GM23248 (cell line): ENCODE measurements at places on chromosomes 13 and 19. TPM values are rescaled to one million over a fixed set of nuclear protein-coding genes. Genes with fewer than 3 reads are reported as not detected.
A peak's percentile ranks its signal among the peaks of the same experiment; 100 is the strongest.

DNA sequence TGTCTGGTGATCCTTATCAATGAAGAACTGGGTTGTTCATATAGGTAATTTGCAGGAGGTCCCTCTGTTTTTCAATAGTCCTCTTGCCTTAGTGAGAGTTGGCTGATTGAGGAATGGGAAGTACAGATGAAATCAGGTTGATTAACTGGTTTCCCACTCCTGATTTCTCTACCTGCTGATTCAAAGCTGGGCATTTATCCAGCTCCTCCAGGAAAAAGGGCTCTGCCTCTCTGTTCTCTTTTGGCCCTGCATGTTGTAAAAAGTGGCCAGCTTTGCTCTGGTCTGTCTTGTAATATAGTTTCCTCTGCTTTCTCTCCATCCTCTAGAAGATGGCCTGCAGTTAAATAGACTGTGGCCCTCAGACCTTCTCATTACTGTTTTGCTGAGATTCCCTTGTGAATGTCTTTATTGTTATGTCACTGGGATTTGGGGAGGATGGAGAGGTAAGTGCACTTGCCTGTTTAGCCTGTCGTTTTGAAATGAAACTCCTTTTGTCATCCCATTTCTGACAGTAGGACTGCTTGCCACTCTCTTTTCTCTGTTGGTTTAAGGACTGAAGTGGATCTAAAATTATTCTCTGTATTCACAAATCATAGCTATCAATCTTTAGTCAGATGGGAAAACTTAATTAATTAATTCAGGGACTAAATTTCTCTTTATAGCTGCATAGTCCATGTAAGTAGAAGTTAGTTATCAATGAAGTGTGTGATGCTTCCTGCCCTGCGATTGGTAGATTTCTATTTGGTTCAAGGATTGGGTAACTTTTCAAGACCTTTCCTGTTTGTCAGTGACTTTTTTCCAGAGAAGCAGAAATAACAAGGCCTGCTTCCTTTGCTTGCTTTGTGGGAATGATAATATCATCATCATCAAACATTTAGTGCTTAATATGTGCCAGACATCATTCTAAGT, 28.5 kb downstream of the GARRE1 start:
- H3K27me3 ChIP-seq: no peaks in the 10 kb centered on the region
- no peak for DNase-seq
- H3K36me3 ChIP-seq: peaks cover 9% of the 10 kb centered on the region; the same call in 1 of the 2 replicates
- H3K27ac ChIP-seq: no peak overlapping the region
- no peaks in the 10 kb centered on the region for H3K4me1 ChIP-seq

AMH gene
- total RNA-seq: not detected in 2 replicates

NBEA gene
- total RNA-seq: 3.7 and 5.7 TPM in 2 replicates

GRCh38 chr13:37889102-37889501, 19.5 kb upstream of the TRPC4 start:
- H3K4me3 ChIP-seq: peak overlapping the region; percentile 45; the same call in 1 of the 2 replicates
- no peaks in the 10 kb centered on the region for H3K36me3 ChIP-seq
- H3K4me1 ChIP-seq: no peaks in the 10 kb centered on the region

DNA sequence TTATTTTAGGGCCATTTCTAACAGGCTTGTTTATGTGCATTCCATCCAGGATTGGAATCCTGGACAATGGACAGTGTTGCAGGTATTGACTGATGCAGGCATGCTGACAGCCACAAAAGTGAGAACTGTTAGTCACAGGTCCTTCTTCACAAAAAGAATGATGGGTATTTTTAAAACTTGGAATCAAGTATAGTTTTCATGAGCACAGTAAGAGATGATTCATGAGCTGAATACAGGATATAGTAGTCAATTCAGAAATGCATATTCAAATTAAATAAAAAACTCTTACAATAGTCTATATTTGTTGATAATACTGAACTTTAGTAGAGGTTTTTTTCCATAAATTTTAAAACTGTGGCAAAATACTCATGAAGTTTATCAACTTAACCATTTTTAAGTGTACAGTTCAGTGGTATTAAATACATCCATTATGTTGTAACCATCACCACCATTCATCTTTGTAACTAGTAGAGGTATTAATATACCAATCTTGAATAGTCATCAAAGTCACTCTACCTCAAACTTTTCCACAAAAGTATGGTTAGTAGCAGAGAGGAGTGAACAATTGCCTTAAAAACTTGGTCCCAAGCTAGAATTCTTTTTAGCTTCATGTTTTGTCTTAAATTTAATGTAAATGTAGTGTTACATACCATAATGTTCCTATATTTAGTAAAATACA, 79.5 kb downstream of the KCNRG start:
- 0 out of 2 replicates have a peak, but pooled peaks cover 7% of the 10 kb centered on the region for H3K4me1 ChIP-seq
- H3K27me3 ChIP-seq: no peaks in the 10 kb centered on the region
- peaks cover 5% of the 10 kb centered on the region for H3K36me3 ChIP-seq
- DNase-seq: peak; percentile 42
- no peak overlapping the region for H3K4me3 ChIP-seq

DNA sequence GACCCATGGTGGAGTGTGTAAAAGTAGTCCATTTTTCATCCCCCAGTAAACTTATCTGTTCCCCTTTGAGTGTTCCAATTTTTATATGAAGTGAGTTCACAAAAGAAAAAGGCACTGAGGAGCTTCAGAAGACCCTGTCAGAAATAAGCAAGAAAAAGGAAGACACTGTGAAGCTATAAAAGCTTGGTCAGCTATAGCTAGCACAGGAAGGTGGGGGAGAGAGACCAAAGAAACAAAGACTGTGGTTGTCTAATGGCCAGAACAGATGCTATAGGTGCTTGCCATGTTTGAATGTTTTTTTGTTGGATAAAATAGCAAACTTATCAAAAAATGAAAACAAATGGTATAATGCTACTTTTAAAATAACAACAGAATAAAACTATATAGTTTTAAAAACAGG, 46.5 kb downstream of the RCBTB2 start:
- no peak overlapping the region for H3K27ac ChIP-seq
- no peak for DNase-seq
- no peak overlapping the region for H3K4me3 ChIP-seq
- no peaks in the 10 kb centered on the region for H3K27me3 ChIP-seq
- H3K4me1 ChIP-seq: peaks cover 4% of the 10 kb centered on the region; the same call in 1 of the 2 replicates
- H3K36me3 ChIP-seq: peaks cover 4% of the 10 kb centered on the region; the same call in 1 of the 2 replicates

DNA sequence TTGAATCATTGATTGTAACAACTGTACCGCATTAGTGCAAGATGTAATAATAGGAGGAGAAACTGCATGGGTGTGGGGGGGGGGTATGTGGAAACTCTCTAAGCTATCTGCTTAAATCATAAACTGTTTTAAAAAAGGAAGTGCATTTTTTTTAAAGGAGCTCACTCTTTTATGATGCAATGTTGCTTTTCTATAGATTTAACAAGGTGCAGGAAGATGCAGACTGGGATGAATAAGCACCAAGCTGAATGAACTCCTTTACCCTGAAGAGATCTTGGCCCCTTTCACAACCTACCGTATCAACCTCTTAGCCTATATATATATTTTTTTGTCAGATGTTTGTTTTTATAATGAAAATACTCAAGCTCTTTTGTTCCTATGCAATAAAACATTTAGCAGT, 95.9 kb downstream of the AKAP11 start:
- no peaks in the 10 kb centered on the region for H3K27me3 ChIP-seq
- no peak for DNase-seq
- no peaks in the 10 kb centered on the region for H3K4me1 ChIP-seq
- H3K27ac ChIP-seq: no peak overlapping the region

GRCh38 chr19:1511318-1512317, 1.2 kb downstream of the ADAMTSL5 start:
- DNase-seq: no peak
- H3K4me1 ChIP-seq: no peaks in the 10 kb centered on the region
- no peaks in the 10 kb centered on the region for H3K27me3 ChIP-seq
- no peak overlapping the region for H3K27ac ChIP-seq
- peak overlapping the region; percentile 95 for H3K4me3 ChIP-seq

PLPPR3 gene
- total RNA-seq: 0.32 TPM in 1 of 2 replicates, not detected in the other

TNNI3 gene
- not detected in 2 replicates for total RNA-seq

LHB gene
- total RNA-seq: not detected in 2 replicates

- DNase-seq: peak; percentile 49
- no peaks in the 10 kb centered on the region for H3K36me3 ChIP-seq
- H3K27me3 ChIP-seq: no peaks in the 10 kb centered on the region
- H3K4me3 ChIP-seq: no peak overlapping the region
- no peak overlapping the region for H3K27ac ChIP-seq
Observed at GRCh38 chr19:11286312-11286974, 9.5 kb upstream of the TSPAN16 start.

- no peaks in the 10 kb centered on the region for H3K36me3 ChIP-seq
- no peak overlapping the region for H3K4me3 ChIP-seq
- H3K4me1 ChIP-seq: no peaks in the 10 kb centered on the region
- peak; percentile 69 for DNase-seq
Observed at GRCh38 chr19:1474011-1474764, 4.8 kb downstream of the C19orf25 start.

SELENOW gene
- total RNA-seq: 436 and 571 TPM in 2 replicates

DNA sequence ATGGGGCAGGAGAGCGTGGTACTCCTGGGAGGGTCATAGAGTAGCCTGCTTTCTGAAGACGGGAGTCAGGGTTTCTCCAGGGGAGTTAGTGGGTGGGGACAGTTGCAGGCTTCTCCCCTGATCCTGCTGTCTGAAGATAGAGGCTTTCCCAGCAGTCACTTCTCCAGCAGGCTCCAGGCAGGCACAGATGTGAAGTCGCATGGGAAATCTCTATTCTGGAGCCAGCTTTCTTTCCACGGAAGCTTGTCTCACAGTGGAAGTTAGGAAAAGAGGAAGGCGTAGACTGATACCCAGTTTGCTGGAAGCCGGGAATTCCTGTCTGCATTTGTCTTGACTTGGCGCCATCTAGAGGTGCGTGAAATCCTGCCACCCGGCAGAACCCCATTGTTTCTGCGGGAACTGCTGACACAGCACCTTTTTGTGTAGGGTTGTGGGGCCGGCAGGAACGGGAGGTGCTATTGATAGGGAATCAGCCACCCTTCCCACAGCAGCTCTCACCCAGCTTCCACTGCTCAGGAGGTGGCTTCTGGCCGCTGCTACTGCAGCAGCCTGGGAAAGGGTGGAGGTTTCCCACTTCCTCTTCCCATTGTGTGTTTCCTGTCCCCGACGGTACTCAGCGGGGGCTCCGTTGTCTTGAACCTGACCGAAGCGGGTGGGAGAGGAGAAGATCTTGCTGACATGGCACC, 28.5 kb upstream of the NPAS1 start:
- H3K27ac ChIP-seq: peak overlapping the region; percentile 50
- peak; percentile 93 for DNase-seq
- H3K36me3 ChIP-seq: 0 out of 2 replicates have a peak, but pooled peaks cover 4% of the 10 kb centered on the region
- peaks cover 3% of the 10 kb centered on the region for H3K4me1 ChIP-seq
- no peaks in the 10 kb centered on the region for H3K27me3 ChIP-seq

CCNE1 gene
- total RNA-seq: 2.8 and 6.5 TPM in 2 replicates

CFD gene
- 3.2 and 5.7 TPM in 2 replicates for total RNA-seq

DNA sequence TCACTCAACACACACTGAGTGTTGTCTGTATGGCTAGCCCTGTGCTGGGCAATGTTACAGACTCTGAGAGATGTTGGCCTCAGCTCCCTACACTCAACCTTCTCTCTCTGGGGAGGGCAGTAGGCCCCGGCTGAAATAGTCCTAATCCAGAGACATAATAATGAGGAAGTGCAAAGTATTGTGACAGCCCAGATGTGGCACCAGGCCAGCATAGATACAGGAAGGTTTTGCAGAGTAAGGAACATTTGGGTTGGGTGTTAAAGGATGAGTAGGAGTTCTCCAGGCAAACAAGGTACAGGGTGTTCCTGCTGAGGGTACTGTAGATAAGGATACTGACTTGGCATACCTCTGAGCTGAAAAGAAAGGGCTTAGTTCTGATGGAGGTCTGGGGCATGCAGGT, 2.4 kb downstream of the LIN7B start:
- H3K4me3 ChIP-seq: no peak overlapping the region
- no peak overlapping the region for H3K27ac ChIP-seq
- peaks cover 7% of the 10 kb centered on the region for H3K4me1 ChIP-seq
- no peaks in the 10 kb centered on the region for H3K27me3 ChIP-seq
